Activated CD4-positive, alpha-beta T cell treated with anti-CD3 and anti-CD28 coated beads, Interleukin-2, amount 50 U/mL, for 24 hours (primary cell): ENCODE measurements at places on chromosomes 11 and 22.

DNA sequence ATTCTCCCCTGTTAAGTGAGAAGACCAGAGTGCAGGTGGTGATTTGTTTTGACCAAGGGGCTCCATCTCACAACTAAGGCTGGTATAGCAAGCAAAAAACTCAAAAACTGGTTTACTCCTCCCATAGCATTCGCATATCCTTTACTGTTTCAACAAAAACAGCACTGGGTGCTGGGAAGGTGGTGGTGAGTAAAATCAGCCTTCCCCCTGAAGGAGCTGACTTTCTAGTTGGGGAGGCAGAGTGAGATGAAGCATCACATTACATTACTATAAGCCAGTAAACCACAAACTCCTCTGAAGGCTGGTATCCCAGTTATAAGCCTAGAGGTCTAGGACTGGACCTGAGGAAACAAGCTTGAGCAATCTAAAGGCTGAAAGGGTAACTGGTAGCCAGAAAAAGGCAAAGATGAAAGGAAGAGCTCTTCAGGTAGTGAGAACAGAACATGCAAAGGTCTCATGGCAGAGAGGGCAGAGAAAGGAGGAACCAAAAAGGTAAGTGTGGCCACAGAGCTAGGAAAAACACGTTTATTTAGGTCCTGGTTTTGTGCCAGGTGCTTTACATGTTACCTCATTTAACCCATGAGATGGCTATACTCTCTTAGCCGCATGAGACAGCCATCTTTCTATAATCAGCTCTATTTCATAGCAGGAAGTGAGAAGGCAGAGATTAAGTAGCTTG lies 22.3 kb downstream of the TMEM123 start:
- DNase-seq = peak; percentile 21

DNA sequence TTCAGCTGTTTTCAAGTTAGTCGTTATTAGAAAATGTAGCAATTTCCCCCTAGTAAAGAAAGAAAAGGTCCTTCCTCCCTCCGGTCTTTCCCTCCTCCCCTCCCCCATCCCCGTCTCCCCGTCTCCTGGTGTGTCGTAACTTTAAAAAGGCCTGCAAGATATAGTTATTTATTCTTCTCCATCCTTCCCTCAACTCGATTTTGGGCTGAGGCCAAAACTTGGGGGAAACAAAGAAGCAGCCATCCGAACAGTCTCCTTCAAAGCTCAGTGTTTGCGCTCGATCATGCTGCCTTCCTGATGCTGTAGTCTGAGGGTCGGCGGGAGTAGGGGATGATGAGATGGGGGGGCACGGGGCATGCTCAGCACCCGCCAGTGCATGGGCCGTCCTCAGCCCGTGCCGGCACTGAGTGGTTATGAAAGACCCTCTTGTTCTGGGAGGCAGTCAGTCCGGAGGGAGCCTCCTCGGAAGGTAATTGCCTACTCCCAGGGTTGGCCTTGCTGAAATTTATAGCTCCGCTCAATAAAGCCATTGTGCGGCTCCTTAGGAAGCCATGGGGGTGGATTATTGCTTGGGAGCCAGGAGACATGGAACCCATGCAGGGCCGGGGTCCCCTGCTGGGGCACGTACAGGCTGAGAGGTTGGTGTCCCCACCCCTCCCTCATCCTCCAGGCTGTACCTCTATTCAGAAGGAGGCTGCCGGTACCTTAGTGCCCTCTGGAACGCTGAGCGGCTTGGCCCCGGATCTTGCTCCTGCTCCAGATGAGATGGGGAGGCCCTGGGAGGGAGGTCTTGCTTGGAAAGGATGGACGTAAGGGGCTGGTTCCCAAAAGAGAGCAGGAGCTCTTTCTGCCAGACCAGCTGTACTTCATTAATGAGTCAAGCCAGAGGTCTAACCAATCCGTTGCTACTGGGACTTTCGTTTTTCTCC lies 212.7 kb upstream of the CADM1 start:
- DNase-seq = no peak

GRCh38 chr11:114796954-114797721 lies 118.8 kb downstream of the NXPE2 start:
- no peak for DNase-seq

GRCh38 chr11:102994105-102994504 lies 38.6 kb upstream of the MMP13 start:
- DNase-seq = no peak

GRCh38 chr11:78023426-78023825 lies 350 bp upstream of the KCTD14 start:
- DNase-seq = no peak
